NCI-H446 (cell line): ENCODE measurements at places on chromosomes 6 and 20.

DNA sequence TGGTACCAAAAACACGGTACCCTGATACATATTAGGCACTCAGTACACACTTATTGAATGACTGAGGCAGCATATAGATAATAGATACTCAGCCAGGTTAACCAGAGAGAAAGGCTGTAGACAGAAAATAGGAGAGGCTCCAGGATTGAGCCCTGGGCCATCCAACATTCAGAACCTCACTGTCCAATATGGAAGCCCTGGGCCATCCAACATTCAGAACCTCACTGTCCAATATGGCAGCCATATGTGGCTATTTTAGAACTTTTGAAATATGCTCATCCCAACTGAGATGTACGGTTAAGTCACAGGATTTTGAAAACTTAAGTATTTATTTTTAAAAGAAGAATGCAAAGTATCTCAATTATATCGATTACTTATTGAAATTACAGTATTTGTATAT is 142.5 kb upstream of the ID4 start:
- DNase-seq, result no peak

DNA sequence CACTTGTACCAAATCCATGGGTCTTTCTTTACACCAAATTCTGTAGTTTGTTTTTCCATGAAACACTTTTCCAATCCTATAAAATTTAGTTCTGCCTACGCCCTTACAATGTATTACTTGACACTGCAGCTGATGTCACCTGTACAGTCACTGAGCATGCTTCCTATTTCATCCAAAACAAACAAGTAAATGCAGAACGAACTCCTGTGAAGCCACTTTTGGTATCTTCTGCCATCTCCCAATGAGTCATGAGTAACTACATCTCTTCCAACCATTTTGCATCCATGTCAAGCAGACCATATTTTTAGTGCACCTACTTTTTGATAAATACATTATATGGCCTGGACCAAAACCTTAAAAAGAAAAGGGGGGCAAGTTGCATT is 42.4 kb downstream of the HDDC2 start:
- DNase-seq, result no peak

DNA sequence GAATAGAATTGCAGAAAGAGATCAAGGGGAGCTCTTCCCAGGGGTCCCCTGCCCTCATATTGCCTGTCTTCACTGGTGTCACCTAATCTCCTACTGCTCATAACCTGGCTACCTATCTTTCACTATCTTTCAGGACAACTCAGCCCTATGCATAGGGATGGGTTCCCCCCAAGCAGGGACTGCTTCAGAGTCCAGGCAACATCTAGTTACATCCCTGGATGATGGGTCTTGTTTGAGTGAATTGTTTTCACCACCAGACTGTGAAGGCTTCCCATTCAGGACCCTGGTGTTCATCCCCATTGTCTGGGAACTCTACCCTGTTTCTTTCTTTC is 850 bp upstream of the HECA start:
- no peak for DNase-seq

GRCh38 chr6:20261685-20262084 is 49.4 kb upstream of the MBOAT1 start:
- no peak for DNase-seq

GRCh38 chr6:125197795-125198269 is 44.3 kb downstream of the TPD52L1 start:
- DNase-seq, result no peak
